T-helper 1 cell (primary cell): ENCODE measurements at places on chromosomes 6 and 20.

DNA sequence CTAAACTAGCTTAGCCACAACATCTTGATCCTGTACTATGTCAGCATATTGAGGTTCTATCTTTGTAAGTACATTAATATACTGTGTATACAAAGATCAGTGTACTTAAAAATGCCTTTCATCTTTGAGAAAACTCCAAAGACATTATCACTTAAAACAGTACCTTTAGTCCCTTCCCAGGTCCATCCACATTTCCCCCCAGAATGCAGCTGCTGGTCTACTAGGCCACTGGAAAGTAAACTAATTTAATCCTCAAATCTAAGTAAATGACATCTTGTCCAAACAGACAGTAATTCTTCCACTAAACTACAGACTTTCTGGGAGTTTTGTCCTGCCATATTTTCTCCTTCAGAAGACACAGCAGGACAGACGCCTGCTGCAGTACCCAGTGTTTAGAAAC, 68.7 kb downstream of the SYCP2 start:
- DNase-seq = no peak

GRCh38 chr6:90434094-90434493, 137.5 kb upstream of the BACH2 start:
- no peak for DNase-seq

- no peak for DNase-seq
Measured at GRCh38 chr20:1390581-1391403, 2.1 kb downstream of the FKBP1A start.

DNA sequence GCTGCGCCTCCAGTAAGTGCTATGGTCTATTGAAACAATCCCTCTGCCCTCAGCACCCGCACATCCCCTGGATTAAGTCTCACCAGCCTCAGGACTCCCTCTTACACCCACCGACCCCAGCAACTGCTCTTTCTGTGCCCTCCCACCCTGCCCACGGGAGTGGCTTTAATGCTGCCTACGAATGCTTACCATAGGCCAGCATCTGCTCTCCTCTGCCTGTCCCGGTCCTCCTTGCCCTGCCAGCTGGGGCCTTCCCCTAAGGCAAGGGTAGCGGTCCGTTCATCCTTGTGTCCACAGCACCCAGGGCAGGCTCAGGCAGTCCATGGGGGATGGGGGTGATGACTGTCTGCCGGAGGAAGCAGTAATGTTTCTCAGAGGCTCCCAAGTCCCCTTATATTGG, 4.1 kb downstream of the EBF4 start:
- no peak for DNase-seq

DNA sequence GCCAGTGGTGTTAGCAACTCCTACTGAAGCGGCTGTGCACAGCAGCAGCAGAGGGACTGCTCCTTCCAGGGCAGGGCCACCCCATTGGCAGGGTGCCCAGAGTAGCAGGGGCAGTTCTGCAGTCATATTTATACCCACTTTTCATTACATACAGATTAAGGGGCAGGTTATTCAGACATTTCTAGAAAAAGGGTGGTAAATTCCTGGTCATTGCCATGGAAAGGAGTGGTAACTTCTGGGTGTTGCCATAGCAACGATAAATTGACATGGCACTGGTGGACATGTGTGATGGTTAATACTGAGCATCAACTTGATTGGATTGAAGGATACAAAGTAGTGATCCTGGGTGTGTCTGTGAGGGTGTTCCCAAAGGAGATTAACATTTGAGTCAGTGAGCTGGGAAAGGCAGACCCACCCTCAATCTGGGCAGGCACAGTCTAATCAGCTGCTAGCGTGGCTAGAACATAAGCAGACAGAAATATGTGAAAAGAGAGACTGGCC, 45.0 kb downstream of the IYD start:
- DNase-seq = no peak

- DNase-seq = no peak
Measured at GRCh38 chr6:12546410-12547002, 170.1 kb upstream of the PHACTR1 start.

DNA sequence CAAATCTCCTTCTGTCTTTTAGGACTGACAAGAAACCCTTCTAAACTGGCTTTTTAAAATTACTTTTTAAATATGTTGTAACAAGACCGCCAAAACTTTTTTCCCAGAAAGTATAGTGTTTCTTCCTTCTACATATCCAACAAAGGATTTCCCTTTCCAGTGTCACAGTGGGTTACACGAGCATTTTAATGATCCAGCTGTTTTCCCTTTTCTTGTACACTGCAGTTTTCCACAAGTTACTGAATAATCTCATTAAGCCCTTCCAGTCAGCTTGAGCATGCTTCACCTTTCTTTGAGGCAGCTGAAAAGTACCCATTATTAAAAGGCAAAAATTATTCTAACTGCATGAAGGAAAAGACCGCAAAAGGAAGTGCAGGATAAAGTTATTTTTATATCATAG, 48.6 kb downstream of the CD24 start:
- DNase-seq = no peak

GRCh38 chr6:19410481-19410880, 426.7 kb upstream of the ID4 start:
- no peak for DNase-seq

- DNase-seq = no peak
Measured at GRCh38 chr6:77482981-77483380, 19.7 kb upstream of the HTR1B start.
